ENCODE measurements at places on chromosomes 16 and 17. TPM values are rescaled to one million over a fixed set of nuclear protein-coding genes. Genes with fewer than 3 reads are reported as not detected.

The RCVRN gene
- not detected for total RNA-seq

The RPRML gene
- not detected for total RNA-seq

The PRAC2 gene
- total RNA-seq, result not detected

The ACAP1 gene
- total RNA-seq, result 594 TPM

The LRRC75A gene
- 4.6 TPM for total RNA-seq

The NLRC3 gene
- 77.2 TPM for total RNA-seq

The TPSG1 gene
- total RNA-seq, result not detected

The ACSM2A gene
- total RNA-seq, result not detected

The TBC1D28 gene
- total RNA-seq, result not detected

The CMTM2 gene
- 1.1 TPM for total RNA-seq

The CNTROB gene
- 56.8 TPM for total RNA-seq

The CD300A gene
- total RNA-seq, result 2.0 TPM

The MPP2 gene
- 0.56 TPM for total RNA-seq

The TBX6 gene
- total RNA-seq, result 2.0 TPM

The SPATA32 gene
- 0.49 TPM for total RNA-seq

The SPN gene
- total RNA-seq, result 351 TPM

The PPP4C gene
- total RNA-seq, result 161 TPM

The SPNS3 gene
- total RNA-seq, result 39.1 TPM

The CA4 gene
- not detected for total RNA-seq

The SLC43A2 gene
- total RNA-seq, result 0.55 TPM

The ABCC12 gene
- not detected for total RNA-seq

The TEKT5 gene
- total RNA-seq, result not detected

The METTL26 gene
- total RNA-seq, result 92.6 TPM

The ASGR1 gene
- total RNA-seq, result 0.38 TPM

The COX6A2 gene
- not detected for total RNA-seq

The CCL16 gene
- total RNA-seq, result not detected

The PRCD gene
- total RNA-seq, result not detected

The RNF222 gene
- total RNA-seq, result 0.20 TPM

The RASD1 gene
- 2.2 TPM for total RNA-seq

The ENO3 gene
- 27.7 TPM for total RNA-seq

The SLC35G6 gene
- not detected for total RNA-seq

The CD300H gene
- not detected for total RNA-seq

The NOXO1 gene
- total RNA-seq, result 0.26 TPM

The CDH3 gene
- not detected for total RNA-seq

The COX10 gene
- 20.3 TPM for total RNA-seq

The PPP1R27 gene
- total RNA-seq, result not detected

The TLE7 gene
- total RNA-seq, result not detected

The HEXIM1 gene
- 42.4 TPM for total RNA-seq

The OR1F1 gene
- not detected for total RNA-seq

The SBK1 gene
- 3.2 TPM for total RNA-seq

The KRT13 gene
- total RNA-seq, result not detected

The C16orf74 gene
- total RNA-seq, result 0.23 TPM

The NOG gene
- not detected for total RNA-seq

The NPIPB6 gene
- total RNA-seq, result 2.0 TPM

The CDH15 gene
- total RNA-seq, result not detected

The KRTAP4-6 gene
- not detected for total RNA-seq

The NTN3 gene
- not detected for total RNA-seq

The NARF gene
- total RNA-seq, result 114 TPM

The MEIOC gene
- total RNA-seq, result not detected

The CHMP6 gene
- total RNA-seq, result 29.8 TPM

The ANKRD40CL gene
- total RNA-seq, result not detected

The PLD2 gene
- total RNA-seq, result 11.7 TPM

The CBX1 gene
- total RNA-seq, result 46.3 TPM

The STAT5A gene
- total RNA-seq, result 127 TPM

The FBXO39 gene
- total RNA-seq, result 1.5 TPM

The FSCN2 gene
- total RNA-seq, result 0.56 TPM

The ABCA5 gene
- 12.8 TPM for total RNA-seq

The LGALS9B gene
- 0.73 TPM for total RNA-seq

The SNX20 gene
- total RNA-seq, result 72.1 TPM
